ENCODE measurements at places on chromosomes 7 and 10. TPM values are rescaled to one million over a fixed set of nuclear protein-coding genes. Genes with fewer than 3 reads are reported as not detected.

KLF6 gene
- total RNA-seq: 384 TPM

FAM185A gene
- 12.6 TPM for total RNA-seq

ERCC6 gene
- 48.4 TPM for total RNA-seq

PCLO gene
- total RNA-seq: 0.52 TPM

All from aorta (tissue), 5 donors.